Natural killer cell (primary cell): ENCODE measurements at places on chromosomes 11 and 22.

- peak; percentile 57 for DNase-seq
Observed at GRCh38 chr22:42368379-42369249, 63.6 kb downstream of the NFAM1 start.

- DNase-seq = no peak
Observed at GRCh38 chr11:75872887-75873416, 57.9 kb downstream of the UVRAG start.

- no peak for DNase-seq
Observed at GRCh38 chr11:67632982-67633755, 3.4 kb upstream of the NUDT8 start.

DNA sequence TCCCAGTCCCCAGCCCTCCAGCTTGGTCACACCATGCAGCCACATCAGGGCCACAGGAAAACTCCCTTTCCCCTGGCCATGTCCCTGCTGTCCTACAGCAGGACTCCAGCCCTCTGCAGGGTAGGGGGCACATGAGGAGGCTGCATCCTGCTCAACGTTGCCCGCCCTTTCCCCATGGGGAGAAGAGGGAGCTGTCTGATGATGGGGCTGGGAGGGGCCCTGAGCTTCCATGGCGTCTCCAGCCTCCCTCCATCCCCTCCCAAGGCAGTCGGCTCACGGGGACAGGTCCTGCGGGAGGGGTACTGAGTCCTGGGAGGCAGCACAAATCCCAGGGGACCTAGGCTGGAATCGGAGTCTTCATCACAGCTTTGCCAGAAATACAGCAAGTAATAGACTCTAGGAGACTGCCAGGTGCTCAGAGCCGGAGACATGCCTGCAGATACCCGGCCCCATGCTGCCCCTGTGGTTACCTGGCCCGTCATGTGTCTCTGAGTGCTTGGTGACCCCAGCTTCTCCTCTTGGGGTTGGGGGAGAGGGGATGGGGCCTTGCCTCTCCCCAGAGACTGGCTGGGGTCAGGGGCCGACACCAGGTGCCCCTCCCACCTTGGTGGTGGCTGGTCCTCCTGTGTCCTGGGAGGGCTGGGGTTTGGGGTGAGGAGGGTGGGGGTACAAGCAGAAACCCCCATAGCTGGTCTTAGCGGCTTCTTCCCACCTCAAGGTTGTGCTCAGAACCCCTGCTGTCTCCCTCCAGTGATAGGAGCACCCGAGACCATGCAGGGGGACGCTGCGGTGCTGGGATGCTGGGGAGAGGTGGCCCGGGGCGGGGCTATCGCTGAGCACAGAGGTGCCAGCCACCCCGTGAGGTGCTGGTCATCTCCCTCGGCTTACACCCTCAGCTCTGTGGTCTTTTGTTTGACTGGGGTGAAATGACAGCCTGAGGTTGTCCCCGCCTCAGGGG is 2.3 kb downstream of the MRGPRE start:
- DNase-seq = no peak

GRCh38 chr22:37917874-37918548 is 11.9 kb downstream of the MICALL1 start:
- no peak for DNase-seq

GRCh38 chr11:127330044-127330443 is 329.5 kb upstream of the KIRREL3 start:
- no peak for DNase-seq

GRCh38 chr22:31790240-31790639 is 36.4 kb downstream of the DEPDC5 start:
- no peak for DNase-seq

DNA sequence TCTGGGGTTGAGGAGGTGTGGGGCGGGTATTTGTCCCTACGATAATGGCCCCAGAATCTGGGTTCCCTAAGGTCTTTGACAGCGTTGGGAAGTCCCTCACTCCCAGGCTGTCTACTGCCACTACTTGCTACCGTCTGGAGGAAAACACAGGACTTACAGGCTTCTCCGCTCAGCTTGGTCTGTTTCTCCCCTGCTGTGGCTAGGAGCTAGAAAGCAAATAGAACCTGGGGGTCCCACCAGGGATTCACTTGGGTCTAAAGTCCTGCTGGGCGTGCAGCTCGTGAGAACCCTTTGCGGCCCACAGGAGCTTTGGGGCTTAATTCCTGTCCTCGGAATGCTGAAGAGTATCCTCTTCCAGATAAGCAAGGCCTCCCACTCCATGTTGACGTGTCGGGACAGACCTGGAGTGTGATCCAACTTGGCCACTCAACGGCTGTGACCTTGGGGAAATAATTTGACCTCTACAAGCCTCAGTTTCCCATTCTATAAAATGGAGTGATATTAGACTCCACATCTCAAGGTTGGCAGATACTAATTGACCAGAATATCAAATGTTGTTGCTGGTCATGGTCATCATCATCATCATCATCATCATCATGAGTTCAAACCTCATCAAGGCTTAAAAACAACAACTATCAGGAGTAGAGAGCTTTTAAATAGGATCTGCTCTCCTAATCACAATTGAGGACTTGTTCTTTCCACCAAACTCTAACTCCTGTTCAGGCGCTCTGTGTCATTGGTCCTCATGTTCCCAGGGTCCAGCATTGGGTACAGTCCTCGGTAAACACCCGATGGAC is 1.7 kb upstream of the MYBPC3 start:
- DNase-seq = no peak

GRCh38 chr11:120179057-120179672 is 31.7 kb upstream of the OAF start:
- DNase-seq = no peak

GRCh38 chr11:69778373-69778772 is 3.2 kb upstream of the FGF4 start:
- DNase-seq = no peak

- no peak for DNase-seq
Observed at GRCh38 chr22:25153961-25154666, 45.5 kb upstream of the CRYBB3 start.

DNA sequence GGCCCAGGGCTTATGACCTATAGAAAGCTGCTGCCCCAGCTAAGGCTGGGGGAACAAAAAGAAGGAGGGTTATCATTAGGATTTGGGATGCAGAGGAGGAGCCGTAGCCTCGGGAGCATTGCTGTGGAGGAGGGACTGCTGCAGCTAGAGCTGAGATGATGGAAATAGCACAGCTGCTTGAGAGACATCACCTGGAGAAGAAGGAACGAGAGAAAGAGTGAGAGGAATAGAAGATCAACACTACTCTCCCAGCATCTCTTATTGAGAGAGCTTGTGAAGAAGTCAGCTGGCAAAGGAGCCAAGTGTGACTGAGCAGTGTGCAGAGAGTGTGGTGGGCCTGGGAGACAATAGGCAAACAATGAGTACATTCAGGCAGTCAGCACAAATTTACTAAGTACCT is 100.7 kb upstream of the PLET1 start:
- DNase-seq = no peak

DNA sequence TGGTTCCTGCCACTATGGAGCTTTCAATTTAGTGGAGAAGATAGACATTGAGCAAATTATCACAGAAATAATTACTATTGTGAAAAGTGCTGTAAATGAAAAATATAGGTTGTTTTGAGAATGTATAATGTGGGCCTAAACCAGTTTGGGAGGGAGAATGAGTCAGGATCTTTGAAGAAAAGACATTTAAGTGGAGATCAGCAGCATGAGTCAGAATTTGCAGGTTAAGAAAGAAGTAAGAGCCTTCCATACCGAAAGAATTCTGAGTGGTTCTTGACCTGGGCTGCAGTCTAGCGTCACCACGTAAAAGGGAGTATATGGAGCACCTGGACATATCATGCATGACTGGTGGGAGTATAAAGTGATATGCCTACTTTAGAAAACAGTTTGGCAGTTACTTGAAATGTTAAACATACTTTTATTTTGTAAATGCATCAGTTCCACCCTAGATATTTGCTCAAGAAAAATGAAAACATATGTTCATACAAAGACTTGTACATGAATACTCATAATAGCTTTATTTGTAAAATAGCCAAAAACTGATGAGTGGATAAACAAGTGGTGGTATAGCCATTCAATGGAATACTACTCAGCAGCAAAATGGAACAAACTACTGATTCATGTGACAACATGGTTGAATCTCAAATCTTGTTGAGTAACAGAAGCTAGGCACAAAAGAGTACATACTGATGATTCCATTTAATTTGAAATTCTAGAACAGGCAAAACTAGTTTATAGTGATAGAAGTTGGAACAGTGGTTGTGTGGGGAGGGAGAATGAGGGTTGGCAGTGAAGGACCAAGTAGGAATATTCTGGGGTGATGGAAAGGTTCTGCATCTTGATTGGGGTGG is 99.2 kb downstream of the STIM1 start:
- DNase-seq = no peak

DNA sequence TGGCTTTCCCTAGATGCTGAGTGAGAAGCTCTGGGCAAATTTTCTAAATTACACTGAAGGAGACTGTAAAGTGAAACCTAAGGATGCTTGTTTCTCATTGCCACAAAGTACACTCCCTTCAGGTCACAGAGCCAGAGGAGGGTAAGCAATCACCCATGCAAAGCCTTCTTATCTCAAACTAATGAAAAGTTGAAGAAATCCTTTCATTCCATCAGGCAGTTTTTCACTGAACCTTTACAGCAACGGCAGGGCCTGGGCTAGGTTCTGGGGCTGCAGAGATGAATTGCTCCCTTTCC is 106.2 kb downstream of the RASSF10 start:
- no peak for DNase-seq

DNA sequence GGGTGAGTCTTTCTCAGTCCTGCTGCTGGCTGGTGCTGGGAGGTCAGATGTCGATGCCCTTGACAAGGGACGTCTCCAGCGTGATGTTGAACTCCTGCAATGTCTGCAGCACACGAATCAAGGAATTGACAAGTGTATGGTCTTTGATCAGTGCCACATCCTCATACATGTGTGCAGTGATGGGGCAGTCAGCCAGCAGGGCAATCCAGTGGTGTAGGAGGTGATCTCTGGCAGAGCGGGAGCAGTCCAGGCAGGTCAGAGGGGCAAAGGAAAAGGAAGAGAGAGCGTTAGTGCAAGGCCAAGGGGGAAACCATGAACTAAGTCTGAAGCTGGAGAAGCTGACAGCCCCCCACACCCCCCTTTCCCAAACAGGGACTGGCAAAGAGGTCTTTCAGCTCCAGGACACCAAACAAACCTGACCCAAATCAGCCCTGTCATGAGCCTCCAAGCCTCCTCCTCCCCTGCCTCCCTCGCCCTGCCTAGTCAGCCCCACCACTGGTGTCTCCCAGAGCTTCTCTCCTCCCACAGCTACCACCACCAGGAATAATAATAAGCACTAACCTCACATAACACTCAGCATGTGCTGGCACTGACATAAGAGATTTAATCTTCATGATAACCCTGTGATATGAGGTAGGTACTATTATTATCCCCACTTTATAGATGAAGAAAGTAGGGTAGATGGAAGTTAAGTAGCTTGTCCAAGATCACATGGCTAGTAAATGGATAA is 48.4 kb upstream of the SCUBE2 start:
- DNase-seq = no peak

- DNase-seq = peak; percentile 77
Observed at GRCh38 chr11:63999349-64000025, 13.2 kb downstream of the OTUB1 start.

DNA sequence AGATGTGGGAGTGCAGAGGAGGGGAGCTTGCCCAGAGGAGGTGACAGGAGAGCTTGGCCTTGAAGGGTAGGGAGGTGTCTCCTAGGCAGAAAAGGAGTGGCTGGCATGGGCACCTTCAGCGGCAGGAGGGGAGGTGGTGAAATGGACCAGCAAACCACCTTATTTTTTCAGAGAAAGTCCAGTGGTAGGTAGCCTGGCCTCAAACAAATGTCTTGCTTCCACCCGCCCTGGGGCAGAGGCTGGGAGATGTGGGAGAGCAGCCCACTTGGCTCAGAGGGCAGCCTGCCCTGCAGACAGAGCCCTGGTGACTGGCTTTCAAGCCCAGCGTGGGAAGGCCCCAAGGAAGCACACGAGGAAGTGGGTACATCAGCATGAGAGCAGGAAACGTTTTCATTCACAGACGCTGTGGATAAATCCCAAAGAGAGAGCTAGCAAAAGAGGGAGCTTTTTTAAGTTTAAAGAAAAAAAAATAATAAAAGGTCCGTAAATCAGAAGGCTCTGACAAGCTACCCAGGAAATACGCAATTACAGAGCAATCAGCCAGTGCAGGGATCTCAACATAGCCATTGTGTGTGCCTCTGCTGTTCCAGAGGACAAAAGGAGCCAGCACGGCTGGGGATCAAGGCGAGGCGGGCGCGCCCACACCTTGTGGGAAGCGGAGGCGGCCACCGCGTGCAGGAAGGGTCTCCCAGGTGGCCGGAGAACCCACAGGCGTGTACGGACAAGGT is 238.7 kb upstream of the PLET1 start:
- DNase-seq = no peak

DNA sequence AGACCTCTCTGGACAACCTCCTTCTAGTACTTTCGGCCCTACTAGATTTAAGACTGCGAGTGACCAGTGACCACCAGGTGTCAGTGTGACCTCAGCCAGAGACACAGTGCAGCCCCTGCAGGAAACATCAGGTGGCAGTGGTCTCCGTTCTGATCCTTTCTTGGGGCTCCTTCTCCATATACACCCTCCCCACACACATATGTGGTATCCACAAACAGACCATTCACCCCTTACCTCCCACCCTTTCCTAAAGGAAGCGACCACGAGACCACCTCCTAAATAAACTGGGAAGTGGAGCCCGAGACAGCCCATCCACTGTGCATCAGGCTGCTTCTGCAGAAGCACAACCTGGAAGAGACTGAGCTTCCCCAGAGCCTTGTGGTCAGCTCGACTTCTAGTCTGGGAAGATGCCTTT is 38.5 kb upstream of the CYP2D6 start:
- peak; percentile 60 for DNase-seq

- peak; percentile 37 for DNase-seq
Observed at GRCh38 chr11:2886191-2886894, 768 bp upstream of the CDKN1C start.

DNA sequence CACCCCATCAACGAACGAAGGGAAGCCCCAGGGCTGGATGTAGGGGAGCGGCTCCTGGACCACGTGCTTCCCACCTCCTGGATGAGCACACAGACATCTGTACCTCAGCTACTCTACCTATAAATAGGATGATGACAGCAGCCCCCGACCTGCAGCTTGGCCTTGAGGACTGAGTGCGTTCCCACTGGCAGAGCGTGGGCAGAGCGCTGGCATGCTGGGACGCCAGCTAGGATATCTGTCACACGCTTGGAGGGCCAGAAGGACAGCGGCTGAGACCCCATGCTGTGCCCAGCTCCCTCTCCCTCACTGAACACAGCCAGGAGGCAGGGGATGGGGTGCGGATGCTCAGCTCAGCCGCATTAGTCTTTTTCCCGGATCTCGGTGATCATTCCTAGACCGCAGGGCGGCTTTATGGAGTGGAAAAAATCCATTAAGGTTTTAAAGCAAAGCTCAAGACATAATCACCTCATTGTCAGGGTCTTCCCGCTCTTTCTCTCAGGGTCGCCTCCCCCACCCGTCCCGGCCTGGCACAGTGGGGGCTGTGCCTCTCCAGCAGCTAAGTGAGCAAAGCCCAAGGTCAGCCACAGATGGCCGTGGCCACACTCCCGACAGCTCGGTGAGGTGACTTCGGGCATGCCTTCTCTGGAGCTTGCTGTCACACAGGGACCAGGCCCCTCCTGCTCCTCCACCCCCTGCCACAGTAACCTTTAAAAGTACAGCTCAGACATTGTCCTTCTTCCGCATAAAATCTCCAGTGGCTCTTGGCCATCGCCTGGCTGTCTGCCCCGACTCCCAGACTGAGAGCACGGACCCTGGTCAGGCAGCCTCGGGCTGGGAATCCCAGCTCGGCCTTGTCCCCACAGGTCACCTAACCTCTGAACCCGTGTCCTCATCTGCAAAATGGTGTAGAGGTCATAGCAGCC is 69.6 kb upstream of the SHISAL1 start:
- DNase-seq = no peak
